Fibroblast of mammary gland (primary cell): ENCODE measurements at places on chromosomes 11 and 22.

DNA sequence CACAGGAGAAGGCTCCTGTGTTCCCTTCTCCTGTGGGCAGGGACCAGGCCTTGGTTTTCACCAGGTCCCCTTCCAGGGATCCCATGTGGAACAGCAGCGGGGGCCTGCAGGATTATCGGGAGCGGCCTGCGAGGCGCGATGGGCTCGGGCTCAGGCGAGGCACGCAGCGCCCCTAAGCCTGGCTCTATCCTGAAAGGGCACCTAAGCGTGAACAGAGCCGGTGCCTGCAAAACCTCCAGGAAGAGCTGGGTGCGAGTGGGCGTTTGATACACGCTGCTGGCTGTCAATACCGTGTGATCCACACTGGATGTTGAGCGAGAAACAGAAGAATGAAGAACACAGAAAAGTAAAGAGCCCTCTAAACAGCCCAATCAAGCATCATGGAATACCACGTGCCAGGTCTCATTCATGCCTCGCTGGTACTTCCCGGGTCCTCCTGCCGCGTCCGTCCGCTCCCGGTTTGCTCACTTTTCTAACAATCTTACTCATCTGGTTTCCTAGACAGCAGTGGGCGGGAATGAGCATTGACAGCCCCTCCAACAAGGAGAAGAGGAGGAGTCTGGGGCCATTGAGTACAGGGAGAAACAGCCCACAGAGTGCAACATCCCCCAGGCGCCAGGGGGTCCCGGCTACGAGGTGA lies 12.5 kb downstream of the OSBPL5 start:
- peak; percentile 80 for DNase-seq

- peak; percentile 58 for DNase-seq
Measured at GRCh38 chr22:39496131-39496838, 5.8 kb upstream of the MIEF1 start.

GRCh38 chr22:41919357-41920224 lies 4.7 kb upstream of the SHISA8 start:
- DNase-seq, result peak; percentile 25

GRCh38 chr22:20787746-20788626 lies 14.1 kb downstream of the SERPIND1 start:
- no peak for DNase-seq

DNA sequence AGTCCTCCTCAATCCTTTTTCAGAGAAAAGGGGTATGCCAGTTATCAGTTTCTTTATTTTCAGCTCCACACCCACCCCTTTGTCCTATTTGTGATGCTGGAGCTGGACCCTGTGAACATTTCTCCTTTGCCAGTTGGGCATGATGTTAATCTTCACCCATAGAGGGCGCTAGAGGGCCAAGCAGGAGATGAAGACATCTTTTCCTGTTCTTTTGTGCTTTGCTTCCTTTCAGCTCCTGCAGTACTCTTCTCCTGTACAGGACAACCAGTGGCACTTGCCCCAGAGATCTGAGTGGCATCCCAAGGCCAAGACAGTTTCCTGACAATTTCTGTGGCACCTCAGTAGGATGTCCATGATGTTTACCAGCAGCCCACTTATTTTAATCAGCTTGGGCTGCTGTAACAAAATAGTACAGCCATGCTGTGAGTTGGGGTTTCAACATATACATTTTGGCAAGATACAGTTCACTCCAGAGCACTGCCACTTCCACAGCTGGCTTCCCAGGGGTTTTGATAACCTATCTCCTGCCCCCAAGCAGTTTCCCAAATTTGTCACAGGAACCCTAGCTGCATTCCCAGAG lies 4.6 kb downstream of the SAA2 start:
- peak; percentile 74 for DNase-seq

- no peak for DNase-seq
Measured at GRCh38 chr22:29145321-29146072, 60.2 kb upstream of the EMID1 start.

DNA sequence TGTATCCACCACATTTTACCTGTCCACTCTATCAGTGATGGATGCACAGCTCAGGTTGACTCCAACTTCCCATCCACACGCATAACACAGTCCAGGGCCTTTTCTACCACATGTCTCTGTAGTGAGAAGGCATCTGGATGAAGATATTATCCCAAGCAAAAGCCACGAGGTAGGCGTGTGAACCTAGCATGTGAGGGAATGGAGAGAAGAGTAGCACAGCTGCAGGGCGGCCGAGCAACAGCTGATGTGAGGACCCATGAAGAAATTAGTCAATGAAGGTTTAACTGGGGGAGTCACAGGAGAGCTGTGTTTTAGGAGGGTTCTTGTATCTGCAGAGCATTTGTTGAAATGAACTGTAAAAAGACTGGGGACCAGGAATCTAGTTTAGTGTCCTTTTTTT lies 144.6 kb upstream of the PITPNB start:
- DNase-seq, result no peak

DNA sequence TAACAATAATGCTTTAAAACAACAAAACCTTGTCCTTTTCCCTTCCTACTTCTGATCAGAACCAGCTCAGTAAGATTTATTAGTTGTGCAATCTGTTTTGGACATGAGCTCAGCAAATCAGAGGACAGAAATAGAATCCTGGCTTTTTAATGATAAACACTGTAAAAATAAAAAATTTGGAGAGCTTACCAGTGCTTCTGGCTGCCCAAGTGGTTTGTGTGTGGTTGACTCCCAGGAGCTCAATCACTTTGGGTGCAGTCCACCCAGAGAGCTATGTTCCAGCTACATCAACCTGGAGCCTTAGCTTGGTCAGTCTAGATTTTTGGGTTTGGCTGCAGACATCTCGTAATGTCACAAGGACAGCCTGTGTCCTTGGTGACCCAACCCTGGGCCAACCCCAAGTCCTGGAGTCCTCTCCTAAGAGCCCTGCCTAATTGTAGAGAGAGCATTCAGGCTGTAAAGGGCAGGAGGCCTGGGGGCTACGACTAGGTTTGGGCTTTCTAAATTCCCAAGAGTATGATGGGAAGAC lies 28.5 kb downstream of the CD44 start:
- DNase-seq, result peak; percentile 66

DNA sequence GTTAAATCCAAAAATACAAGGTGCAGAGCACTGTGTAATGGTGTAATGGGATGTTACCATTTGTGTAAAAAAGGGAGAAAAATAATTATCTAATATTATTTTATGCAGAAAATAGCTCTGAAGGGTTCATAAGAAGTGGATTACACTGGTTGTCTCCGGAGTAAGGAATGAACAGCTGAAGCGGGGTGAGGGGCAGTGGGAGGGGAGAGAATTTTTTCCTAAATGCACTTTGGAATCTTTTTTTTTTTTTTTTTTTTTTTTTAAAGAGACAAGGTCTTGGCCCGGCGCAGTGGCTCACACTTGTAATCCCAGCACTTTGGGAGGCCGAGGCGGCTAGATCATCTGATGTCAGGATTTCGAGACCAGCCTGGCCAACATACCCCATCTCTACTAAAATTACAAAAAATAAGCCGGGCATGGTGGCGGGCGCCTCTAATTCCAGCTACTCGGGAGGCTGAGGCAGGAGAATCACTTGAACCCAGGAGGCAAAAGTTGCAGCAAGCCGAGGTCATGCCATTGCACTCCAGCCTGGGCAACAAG lies 6.8 kb upstream of the POLR3H start:
- no peak for DNase-seq

- DNase-seq, result peak; percentile 45
Measured at GRCh38 chr11:28966951-28967350, 858.8 kb downstream of the METTL15 start.

DNA sequence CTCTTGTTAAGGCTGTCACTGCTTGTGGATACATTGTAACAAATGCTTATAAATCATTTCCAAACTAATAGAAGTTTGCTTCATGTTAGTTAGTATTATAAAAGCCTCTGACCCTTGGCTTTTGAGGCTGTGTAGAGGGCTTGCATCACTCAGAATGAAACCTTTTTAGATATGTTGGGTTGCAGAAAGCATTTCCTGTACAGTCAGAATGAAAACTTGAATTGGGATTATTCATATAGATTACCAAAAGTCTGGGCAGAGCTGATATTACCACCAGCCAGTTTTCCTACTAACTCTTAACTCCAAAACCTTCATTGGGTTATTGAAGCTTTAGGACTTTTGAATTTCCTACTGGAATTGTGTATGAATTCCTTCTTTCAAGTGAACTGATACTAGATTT lies 12.0 kb downstream of the KMT2A start:
- peak; percentile 28 for DNase-seq

DNA sequence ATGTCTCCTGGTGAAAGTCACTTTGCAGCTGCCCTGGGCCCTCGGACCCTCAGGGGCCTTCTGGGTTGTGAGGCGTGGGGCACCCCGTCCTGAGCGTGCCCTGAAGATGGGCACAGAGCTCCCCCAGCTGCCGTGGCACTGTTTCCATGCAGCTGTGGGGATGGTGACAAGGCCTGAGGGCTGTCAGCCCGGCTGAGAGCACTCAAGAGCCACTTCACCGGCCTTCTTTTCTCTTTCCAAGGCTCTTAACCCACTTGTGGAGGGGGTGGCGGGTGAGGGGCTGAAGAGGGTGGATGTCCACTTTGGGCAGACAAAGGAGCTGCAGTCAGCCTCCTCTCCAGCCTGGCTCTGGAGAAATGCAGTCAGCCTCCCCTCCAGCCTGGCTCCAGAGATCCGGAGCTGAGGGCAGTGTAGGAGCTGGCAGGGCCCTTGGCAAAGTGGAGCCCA lies 239.5 kb downstream of the ST3GAL4 start:
- DNase-seq, result no peak

- DNase-seq, result no peak
Measured at GRCh38 chr11:42786981-42787380, 524.8 kb upstream of the API5 start.

- DNase-seq, result no peak
Measured at GRCh38 chr22:25360891-25361645, 141.6 kb downstream of the CRYBB2 start.

DNA sequence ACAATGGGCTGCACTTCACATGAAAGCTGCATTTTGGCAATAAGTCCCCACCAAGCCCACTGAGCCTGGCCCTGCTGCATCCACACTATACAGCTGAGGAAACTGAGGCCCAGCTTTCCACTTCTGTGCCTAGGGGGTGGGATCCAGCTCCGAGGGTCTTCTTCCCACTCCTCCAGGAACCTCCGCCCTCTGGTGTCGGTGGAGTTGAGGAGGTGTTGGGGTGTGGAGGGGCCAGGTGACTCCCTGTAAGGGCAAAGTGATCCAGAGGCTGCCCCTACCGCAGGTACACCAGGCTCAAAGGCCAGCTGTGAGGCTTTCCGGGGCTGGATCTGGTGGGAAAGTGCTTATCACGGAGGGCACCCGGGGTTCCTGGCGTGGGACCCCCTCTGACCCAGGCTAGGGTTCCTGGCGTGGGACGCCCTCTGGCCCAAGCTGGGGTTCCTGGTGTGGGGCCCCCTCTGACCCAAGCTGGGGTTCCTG lies 125.0 kb downstream of the KCNQ1 start:
- no peak for DNase-seq

DNA sequence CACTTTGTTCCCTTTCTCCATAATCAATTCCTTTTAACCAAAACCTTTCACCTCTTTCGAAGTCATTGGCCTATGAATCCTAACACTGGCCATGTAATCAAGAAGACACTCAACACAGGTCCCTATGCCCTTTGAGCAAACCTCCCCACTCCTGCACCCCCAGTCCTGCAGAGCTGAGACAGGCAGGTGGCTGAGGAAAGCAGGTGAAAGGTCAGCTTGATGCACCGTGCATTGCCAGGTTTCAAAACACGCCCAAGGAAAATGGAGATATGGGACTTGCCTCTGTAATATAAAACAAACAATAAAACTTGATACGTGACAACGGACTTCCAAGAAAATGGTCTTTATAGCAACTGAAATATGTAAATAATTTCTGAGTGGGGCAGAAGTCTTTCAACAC lies 10.6 kb downstream of the CPT1A start:
- no peak for DNase-seq

DNA sequence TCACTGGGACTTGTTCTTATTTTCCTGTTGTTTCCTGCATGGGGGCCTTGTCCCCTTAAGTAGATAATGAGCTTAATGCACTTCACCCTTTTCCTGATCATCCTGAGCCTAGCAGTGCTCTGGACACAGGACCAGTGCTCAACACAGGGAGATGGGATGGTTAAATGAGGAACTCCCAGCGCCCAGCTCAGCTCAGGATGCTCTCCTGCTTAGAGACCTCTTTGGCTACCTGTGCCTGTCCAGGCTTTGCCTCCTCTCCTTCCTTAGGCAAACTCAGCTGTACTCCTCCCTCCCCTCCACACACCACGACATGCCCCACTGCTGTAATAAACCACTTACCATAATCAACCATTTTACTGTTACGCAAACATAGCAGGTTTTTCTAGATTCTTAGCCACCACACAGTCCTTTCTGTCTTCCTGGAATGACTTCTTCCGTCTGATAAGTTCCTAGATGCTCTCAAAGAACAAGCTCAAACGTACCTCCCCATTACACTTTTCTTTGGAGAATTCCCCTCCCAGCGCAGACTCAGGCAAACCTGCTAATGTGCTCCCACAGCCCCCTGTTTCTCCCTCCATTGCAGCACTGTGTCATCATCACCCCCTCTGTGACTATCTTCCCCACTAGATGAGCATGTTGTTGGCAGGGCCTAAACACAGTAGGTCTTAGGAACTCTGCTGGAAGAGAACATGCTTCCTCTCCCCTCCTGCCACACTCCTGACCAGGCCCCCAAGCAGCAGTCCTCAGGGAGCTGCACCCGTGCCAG lies 113.6 kb downstream of the MICAL2 start:
- DNase-seq, result no peak

DNA sequence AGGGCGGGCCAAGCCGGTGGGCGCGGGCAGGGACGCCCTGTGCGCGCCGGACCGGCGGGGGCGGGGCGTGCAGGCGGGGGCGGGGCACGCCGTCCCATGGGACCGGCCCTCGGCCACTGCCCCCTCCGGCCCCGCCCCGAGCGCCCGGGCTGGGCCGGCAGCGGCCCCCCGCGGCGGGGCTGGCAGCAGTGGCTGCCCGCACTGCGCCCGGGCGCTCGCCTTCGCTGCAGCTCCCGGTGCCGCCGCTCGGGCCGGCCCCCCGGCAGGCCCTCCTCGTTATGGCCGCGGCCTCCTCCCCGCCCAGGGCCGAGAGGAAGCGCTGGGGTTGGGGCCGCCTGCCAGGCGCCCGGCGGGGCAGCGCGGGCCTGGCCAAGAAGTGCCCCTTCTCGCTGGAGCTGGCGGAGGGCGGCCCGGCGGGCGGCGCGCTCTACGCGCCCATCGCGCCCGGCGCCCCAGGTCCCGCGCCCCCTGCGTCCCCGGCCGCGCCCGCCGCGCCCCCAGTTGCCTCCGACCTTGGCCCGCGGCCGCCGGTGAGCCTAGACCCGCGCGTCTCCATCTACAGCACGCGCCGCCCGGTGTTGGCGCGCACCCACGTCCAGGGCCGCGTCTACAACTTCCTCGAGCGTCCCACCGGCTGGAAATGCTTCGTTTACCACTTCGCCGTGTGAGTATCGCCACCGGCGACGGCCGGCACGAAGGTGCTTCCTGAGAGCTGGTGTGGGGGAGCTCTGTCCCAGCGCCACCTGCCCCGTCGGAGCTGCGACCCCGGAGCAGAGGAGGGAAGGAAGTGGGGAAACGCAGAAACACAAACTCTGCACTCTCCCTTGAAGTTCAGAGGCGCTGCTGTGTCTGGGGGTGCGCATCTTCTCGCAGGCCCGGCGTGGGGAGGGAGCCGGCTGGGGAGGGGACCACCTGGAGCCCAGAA lies at the start of gene KCNQ1:
KCNQ1 (plus strand) TSS at position 188 of the 925 bp plus-strand sequence; CDS start at position 279, 91 bp downstream.
- DNase-seq, result no peak
